ENCODE measurements at places on chromosomes 2 and 18.

DNA sequence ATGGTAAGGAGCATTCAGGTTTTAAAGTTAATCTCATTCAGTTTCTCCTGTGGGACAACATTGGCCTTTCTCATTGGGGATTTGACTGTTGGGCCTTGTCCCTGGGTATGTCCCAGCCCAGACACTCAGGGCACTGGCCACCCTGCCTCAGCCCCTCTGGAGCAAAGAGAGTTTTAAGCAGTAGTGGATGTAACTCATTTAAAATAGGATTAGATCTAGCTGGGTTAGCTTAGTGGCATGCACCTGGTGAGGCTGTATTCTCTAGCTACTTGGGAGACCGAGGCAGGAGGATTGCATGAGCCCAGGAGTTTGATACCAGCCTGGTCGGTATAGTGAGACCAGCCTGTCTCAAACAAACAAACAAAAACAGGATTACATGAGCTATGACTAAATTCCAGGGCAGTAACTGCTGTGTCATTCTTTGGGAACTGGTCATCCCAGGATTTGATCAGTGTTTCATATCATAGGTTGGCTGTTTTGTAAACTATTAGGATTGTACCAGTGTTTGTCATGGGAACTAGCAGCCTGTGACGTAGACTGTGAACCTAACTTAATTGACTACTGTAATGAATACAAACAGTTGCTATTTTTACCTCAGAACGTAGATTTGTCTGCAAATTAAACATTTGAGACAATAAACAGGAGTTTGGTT is 12.5 kb downstream of the INPP4A start:
- no peak for DNase-seq

DNA sequence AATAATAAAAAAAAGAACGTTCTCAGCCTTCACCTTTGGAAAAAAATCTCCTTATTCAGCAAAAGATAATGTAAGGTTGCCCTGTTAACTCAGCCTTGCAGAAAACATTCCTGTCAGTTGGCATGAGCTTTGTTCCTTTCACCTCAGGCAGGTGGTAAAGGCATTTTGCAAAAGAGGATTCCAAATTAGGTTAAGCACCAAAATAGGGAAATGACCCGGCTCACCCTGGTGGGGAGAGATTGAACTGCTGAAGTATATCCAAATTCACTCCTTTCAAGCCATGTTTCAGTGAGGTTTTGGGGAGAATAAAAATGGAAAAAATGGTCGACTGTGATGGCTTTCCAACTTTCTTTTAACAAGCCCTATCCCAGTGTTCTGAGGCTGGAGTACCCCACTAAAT is 1988.8 kb upstream of the PIK3C3 start:
- no peak for DNase-seq

- no peak for DNase-seq
Measured at GRCh38 chr2:115277366-115277765, 834.9 kb downstream of the DPP10 start.

- no peak for DNase-seq
Measured at GRCh38 chr2:224870341-224870740, 154.2 kb upstream of the CCDC195 start.

DNA sequence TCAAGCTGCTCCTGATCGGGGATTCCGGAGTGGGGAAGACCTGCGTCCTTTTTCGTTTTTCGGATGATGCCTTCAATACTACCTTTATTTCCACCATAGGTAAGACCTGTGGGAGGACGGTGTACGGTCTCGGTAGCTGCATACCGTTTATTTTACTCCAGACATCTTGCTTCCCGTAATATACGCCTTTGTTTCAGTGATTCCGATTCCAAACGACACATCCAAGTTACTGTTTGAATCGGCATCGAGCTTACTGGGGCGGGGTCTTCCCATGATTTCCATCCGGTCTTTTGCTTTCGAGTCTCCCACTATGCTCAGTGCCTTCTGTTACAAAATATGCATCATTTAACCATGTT is 731 bp downstream of the RAB10 start:
- DNase-seq: no peak

- no peak for DNase-seq
Measured at GRCh38 chr2:188477564-188478103, 186.0 kb downstream of the GULP1 start.

DNA sequence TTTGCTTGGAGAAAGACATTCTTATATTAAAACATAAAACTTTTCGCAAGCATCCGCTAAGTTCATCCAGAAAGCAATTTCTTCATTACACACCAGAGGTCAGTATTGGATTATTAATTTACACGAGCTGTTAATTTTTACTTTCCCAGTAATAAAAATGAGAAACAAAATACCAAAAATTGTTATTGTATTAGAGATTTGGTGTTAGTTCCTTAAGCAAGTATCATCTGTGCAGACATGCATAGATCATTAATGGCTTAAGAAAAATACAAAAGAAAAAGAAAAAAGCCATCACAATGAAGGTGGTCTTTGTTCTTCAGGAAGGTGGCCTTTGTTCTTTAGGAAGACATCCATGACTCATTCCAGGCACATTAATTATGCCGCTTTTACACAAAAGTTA is 53.6 kb upstream of the HNMT start:
- DNase-seq: no peak

DNA sequence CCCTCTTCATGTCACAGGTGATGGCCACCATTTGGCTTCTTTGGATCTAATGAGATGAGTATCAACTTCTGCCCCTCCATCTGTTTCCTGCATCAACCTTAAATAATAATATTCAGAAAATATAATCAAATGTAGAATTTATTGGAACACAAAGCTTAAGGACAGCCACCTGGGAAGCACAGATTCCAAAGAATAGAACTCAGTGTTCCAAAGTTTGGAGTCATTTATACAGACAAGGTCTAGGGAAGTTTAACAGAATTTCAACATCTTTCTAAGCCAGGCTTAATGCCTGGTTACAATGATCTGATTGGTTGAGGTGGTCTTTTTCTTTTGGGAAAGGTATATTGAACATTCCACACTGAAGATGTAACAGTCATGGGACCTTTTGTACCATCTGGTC is 218.0 kb upstream of the PIEZO2 start:
- no peak for DNase-seq

DNA sequence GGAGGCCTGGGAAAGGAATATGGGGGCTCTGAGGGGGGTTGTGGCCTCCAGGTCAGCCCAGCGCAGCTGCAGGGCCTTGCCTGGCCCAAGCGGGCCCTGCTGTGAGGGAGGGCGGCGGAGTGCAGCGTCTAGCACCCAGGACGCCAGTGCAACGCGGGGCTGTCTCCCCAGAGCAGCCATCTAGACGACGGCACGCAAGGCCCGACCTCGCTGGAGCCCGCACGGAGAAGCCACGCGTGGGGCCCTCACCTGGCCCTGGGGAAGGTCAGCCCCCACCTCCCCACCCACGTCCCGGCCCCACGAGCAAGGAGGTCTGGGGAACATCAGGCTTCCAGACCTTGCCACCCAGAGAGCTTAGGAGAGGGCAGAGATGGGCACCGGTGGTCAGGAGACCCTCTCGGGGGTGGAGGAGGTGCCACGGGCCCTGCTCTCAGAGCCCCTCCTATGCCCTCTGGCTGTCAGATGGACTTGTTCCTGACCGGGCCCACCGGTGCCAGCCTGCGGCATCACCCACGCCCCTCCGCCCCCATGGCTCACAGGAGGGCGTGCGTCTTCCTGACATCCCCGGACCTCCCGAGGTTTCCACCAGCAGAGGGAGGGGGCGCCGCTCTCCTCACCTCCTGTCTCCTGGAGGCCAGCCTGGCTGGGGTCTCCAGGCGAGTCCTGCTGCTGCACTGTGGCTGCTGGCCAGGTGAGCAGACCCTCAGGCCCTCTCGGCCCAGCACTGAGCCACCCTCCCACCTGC is 17.0 kb downstream of the GPR35 start:
- DNase-seq: no peak

- DNase-seq: peak; percentile 80
Measured at GRCh38 chr18:2656237-2656980, 883 bp downstream of the SMCHD1 start.

DNA sequence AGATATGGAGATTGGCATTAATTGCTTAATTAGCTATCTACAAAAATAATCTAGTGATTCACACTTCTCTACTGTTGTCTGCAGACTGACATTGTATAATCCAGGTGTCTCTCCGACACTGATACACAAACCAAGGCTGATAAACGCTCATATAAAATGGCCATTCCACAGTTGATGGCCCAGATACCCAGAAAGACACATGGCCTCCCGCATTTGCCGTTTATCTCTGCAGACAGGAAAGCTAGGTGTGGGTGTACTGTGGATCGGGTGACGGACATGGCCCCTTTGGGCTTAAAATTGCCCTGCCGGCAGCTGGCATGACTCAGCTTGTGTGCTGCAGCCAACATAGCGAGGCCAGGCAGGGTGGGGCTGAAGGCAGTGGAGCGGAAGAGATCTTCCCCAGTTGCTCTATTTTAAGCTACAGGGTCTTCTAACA is 18.5 kb downstream of the PMAIP1 start:
- DNase-seq: no peak

- no peak for DNase-seq
Measured at GRCh38 chr2:150630587-150631235, 143.2 kb upstream of the RND3 start.

DNA sequence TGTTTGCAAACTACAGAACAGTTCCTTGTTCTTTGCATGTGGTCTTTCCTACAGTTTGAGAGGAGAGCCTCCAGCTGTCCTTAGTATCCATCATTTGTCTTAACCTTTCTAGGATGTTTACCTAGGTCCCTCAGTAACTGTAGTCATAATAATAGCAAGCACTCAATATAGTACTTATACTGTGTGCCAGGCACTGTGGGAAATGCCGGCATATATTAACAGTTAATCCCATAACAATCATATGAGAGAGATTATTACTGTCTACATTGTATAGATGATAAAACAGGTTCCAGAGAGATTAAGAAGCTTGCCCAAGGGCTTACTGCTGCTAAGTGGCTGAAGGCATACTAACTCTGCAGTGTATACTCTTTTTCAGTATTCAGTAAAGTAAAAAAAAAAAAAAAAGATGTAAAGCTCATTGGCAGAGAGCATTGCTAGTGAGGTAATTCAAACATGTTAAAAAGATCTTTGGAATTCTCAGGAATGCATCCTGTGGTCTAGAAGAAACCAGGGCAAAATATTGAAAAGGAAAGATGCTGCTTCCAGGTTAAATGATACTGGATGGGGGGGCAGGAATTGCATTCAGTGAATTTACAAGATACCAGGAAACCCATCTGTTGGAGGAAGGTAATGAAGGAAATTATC is 72.3 kb downstream of the SPTBN1 start:
- no peak for DNase-seq

- no peak for DNase-seq
Measured at GRCh38 chr2:101063352-101064124, 61.4 kb downstream of the RPL31 start.

DNA sequence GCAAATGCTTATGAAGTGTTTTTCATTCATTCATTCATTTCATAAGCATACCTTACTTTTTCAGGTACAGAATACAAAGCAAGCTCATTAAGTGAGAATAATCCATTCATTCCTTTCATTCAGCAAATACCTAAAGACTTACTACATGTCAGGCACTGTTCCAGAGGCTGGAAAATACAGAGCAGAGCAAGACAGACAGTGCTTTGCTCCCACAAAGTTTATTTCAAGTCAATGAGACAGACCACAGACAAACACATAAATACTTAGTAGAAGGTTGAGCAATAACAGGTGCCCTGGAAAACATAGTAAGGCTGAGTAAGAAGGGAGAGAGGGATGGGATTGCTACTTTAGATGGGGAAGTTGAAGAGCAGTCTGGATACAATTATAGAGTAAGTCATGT is 309.8 kb downstream of the C1D start:
- DNase-seq: no peak

DNA sequence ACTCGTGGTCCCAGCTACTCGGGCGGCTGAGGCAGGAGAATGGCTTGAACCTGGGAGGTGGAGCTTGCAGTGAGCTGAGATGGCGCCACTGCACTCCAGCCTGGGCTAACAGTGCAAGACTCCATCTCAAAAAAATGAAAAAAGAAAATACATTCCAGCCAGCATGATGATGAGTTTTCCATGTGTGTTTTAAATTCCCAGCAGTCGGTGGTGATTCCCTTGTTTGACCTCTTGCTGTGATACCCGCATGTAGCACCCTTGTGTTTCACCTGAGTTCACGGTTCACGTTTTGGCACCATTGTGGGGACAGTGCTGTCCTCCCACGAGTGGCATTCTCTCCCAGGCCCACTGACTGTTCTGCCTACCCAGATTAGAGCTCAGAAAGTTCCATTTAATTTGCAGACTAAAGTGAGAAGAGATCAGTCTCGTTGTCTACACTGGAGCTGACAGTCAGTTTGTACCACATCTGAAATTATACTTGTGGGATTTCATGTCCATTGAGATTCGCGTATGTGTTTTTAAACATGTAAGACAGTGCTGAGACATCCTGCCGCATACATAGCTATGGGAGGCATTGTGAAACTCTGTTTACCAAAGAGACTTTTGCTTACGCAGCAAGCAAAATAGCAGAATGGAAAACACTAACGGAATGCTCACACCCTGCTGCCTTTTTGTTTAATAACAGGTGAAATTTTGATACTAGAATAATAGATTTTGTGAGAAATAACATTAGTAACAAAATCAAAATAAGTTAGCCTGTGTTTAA is 157.1 kb downstream of the GBX2 start:
- DNase-seq: no peak

DNA sequence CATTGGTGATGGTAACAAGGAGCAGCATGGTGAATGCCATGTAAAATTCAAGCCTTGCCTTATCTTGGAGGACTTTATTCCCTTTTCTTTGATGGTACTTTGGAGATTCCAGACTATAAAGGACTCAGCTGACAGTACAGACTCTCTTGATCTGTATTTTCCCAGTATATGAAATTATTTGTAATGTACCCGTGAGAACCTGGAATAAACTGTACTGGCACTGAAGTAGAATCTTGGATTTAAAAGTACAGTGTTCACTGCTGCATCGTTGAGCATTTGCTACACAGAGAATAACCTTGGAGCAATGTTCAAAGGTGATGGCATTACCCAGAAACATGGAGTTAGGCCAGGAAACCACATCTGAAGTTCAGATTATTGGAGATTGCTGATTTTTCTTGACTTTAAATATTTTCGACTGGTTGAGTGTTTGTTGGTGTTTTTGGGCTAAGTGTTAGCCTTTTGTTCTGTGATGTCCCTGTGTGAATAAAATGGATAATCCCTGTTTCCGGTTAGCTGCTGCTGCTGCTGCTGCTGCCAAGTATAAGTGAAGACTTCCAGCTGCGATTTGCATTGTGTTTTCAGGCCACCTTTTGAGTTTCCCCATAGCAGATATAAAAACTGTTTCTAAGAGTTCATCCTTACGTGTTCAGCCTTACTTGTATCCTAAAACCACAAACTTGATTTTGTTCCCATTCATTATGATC is 122.0 kb downstream of the SPTBN1 start:
- no peak for DNase-seq

GRCh38 chr2:101815154-101815553 is 117.6 kb downstream of the MAP4K4 start:
- DNase-seq: no peak

Data from stimulated activated naive CD4-positive, alpha-beta T cell (primary cell).